ENCODE measurements at places on chromosomes 16 and 17. TPM values are rescaled to one million over a fixed set of nuclear protein-coding genes. Genes with fewer than 3 reads are reported as not detected.

CFAP97D1 gene
- under 0.01 TPM for total RNA-seq

SCGB1C2 gene
- total RNA-seq: not detected

HOXB5 gene
- total RNA-seq: not detected

CTRB1 gene
- not detected for total RNA-seq
